ENCODE measurements at places on chromosomes 13 and 19.

GRCh38 chr19:42480335-42481095 is 37.8 kb upstream of the CXCL17 start:
- peak; percentile 14 for DNase-seq

- no peak for DNase-seq
Measured at GRCh38 chr19:29259153-29259552, 46.2 kb upstream of the UQCRFS1 start.

DNA sequence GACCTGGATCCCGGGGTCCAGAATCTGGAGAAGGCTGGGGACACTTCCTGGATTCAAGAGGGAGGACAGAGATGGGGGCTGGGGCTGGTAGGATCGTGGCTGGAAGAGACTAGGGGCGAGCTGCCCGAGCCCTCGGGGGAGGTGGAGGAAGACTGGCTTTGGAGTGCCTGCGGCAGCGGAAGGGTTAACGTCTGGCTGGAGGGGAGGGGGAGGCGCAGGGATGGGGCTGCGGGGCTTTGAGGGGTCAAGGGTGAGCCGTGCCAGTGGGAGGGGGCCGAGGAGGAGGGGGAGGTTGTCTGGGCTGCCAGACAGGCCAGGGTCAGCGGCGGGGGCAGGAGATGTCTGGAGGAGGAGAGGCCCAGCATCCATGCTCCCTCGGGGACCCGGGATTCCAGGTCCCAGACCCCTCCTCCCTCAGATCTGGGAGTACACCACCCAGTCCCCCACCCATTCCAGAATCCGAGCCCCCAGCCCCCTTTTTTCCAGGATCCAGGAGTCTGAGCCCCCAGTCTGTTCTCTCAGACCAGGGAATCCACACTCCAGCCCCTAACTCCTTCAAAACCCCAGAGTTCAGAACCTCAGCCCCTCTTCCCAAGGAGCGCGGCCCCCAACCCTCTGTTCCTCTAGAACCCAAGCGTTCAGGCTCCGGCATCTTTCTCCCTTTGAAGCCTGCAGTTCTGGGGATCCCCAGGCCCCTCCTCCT is 3.2 kb upstream of the SPACA6 start:
- no peak for DNase-seq

GRCh38 chr19:51098365-51099046 is 9.7 kb downstream of the CTU1 start:
- DNase-seq: no peak

DNA sequence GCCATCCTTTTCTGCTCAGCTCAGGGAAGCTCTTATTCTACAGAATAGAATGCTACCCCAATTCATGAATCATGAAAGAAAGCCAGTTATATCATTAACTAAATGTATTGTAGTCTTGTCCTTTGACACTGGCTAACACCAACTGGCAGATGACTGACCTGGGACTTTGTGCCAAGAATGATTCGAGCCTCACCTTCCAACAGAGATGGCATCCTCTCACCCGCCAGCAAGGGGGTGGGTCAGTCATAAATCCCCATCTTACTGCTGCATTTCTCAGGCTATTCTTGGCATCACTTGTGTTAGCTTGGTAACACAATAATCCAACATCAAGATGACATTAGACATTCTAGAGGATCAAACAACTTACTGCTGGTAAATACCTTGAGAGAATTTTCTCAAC is 1239.8 kb upstream of the MIR17HG start:
- no peak for DNase-seq

GRCh38 chr19:480016-480855 is 16.1 kb upstream of the MADCAM1 start:
- DNase-seq: no peak

- DNase-seq: no peak
Measured at GRCh38 chr13:27774169-27774568, 18.1 kb upstream of the GSX1 start.

DNA sequence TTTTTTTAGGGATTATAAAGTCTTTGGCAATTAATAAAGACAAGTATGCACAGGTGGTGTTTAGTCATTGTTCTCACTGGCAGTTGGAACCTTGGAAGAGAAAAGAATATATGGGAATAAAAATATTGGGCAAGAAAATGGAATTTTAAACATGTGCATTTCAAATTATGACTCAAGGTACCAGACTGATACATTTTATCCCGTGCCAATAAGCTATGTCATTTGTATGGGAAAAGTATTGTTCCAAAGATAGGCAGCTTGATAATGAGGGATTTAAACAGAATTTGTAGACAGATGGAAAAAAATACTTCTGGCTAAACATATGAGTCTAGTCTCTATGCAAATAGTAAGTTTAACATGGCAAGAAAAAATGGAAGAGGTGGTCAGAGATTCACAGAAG is 169.5 kb upstream of the UFM1 start:
- DNase-seq: no peak

DNA sequence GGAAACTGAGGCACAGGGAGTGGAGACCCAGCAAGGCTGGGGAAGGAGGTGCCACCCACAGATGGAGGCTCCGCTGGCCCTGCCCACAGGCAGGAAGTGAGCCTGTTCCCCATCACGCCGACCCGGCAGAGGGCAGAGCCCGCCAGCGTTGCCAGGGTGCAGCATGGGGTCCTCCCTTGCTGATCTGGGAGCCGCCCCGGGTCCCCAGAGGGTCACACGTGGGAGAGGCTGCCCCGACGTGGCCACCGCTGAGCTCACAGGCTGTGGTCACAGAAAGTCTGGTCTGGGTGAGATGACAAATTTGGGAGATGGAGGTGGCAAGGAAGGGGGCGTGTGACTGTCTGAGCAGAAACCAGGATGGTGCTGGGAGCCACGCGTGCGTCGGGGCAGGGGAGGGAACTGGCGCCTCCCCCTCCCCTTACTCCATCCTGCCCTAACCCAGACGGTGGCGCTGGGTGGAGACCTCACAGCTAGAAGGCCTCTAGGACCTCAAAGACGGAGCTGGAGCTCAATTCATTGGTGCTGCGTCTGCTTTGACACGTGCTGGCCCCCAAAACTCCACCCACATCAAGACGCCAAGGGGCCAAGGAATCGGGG is 7.7 kb downstream of the MEX3D start:
- DNase-seq: no peak

- DNase-seq: no peak
Measured at GRCh38 chr13:94662274-94662945, 49.9 kb downstream of the SOX21 start.

- DNase-seq: no peak
Measured at GRCh38 chr19:37899966-37900365, 6.4 kb downstream of the WDR87 start.

DNA sequence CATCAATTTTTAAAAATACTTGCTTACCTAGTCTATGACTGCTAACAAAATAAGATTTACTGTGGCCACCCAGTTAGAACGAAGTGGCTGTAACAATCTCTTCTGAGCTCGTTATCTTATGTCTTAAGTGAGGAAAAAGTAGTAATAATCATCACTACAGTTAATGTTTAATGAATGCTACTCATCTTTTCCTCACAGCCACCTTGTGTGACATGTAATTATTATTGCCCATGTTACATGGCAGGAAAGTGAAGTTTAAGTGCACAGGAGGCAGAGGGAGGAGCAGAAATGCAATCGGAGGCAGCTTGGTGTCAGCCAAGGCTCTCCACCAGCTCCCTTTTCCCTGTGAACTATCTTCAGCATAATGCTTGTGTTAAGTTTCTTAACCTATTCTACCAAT is 260.3 kb downstream of the B3GLCT start:
- no peak for DNase-seq

DNA sequence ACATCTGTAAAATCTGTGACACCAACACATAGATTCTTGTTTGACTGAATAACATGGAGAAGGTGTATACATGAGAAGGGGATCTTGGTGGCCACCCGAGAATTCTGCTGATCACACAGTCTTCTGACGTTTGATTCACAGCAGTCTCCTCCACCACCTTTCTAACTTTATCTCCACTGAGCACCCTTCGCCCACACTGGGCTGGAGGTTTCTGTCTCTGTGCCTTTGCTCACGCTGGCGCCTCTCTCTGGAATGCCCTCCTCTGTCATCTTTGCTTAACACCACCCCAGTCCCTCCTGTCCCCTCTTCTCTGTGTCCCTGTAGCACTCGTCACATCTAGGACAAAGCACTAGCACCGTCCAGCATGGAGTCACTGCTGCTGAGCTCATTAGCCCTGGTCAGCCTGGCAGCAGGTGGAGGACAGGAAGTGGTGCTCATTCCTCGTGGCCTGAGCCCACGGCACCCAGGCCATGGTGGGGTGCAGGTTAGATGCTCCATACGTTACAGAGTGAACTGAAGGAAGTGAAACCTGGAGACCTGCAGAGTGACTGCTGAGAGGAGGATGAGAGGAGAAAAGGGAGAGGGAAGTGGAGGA is 384.6 kb downstream of the UQCRFS1 start:
- DNase-seq: no peak

GRCh38 chr19:53102756-53103233 is 427 bp downstream of the ZNF160 start:
- no peak for DNase-seq

GRCh38 chr19:12789098-12789903 is 2.0 kb upstream of the JUNB start:
- DNase-seq: no peak

DNA sequence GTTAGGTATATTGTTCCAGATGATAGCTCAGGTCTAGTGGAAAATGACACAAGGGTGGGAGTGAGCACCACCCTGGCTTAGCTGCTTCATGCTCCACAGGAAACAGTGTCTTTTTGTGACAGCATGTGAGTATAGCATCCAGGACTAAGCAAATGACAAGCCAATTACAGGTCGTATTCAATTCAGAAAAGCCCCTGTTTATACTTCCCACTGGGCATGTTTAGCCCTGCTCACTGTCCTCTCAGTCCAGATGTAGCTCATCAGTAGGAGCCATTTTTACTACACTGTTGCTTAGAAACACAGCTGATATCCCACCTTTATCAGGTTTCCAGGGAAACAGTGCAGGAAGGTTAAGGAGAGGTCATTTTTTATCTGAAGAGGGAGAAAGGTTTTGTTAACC is 8.0 kb downstream of the ABHD13 start:
- DNase-seq: no peak

DNA sequence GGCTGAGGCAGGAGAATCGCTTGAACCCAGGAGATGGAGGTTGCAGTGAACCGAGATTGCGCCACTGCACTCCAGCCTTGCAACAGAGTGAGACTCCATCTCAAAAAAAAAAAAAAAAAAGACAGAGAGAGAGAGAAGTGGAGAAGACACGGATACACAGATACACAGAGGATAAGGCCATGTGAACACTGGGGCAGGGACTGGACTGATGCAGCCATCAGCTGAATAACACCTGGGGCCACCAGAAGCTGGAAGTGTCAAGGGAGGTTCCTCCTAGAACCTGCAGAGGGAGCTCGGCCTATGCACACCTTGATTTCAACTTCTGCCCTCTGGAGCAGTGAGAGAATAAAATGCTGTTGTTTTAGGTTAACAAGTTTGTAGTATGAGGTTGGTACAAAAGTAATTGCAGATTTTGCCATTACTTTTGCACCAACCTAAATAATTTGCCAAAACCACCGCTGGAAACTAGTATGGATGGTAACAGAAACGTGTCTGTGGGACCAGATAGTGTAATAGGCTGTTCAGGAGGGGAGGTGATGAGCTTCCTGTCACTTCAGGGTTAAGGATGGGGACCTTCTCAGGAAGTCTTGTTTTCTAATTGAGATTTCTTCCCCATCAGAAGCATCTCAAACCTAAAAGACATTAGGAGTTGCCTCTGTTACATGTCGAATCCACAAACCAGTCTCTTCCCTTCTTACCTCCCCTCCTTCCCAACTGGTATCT is 36.4 kb upstream of the IGSF23 start:
- DNase-seq: no peak

- DNase-seq: no peak
Measured at GRCh38 chr13:43058831-43059230, 35.4 kb downstream of the DNAJC15 start.

DNA sequence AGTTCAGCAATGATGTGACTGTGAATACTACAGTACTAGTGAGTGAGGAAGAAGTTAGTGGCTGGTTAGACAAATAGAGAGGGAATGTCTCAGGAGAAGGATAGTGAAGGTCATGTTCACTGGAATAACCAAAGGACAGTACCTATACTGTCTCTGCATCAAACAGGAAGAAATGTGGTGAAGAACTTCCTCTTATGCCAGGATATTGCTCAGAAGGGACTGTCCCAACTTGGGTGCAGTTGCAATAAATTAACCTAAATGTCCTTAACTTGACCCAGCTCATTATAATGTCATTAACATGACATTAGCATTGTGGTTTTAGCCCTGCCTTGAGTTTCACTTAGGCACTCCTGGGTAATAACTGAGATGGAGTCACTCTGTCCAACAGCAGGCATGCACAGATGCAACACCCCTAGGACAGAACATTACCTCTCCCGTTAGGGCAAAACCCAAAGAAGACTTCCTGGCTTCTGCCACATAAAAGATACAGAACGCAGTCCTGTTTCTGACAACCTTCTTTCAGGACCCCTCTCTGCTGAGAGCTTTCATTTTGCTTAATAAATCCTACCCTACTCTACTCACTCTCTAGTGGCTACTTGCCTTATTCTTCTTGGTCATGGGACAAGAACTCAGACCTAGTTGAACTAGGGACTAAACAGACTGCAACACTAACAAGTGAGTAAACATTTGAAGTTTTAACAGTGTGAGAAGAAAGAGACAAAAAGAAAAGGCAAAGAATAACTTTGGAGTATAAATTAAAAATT is 1591.6 kb upstream of the MIR17HG start:
- no peak for DNase-seq

DNA sequence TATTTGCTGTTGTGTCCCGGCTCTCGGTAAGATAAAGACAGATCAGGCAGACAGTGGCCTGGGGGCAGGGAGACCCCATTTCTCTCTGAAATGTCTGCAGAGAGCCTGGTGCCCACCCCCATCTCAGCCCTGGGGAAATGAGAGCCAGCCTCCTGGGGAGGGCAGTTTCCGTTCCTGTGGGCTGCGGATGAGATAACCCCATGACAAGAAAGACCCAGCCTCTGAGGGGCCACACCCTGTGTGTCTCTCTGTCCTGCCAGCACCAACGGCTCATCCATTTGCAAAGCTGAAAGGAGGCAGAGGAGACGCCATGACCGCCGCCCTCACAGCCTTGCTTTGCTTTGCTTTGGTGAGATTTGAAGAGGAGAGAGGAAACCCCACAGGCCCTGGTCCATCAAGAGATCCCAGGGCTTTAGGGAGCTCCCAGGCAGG is 28.1 kb upstream of the KIR3DL3 start:
- no peak for DNase-seq

GRCh38 chr13:28467034-28467433 is 27.9 kb downstream of the FLT1 start:
- DNase-seq: no peak

GRCh38 chr13:83692800-83693199 is 189.5 kb downstream of the SLITRK1 start:
- no peak for DNase-seq

GRCh38 chr13:81207636-81208035 is 866.7 kb upstream of the SPRY2 start:
- no peak for DNase-seq

GRCh38 chr19:18529782-18530181 is 7.9 kb upstream of the ELL start:
- no peak for DNase-seq

GRCh38 chr13:36445278-36445677 is 13.0 kb downstream of the CCNA1 start:
- no peak for DNase-seq

Measured in activated CD8-positive, alpha-beta memory T cell treated with anti-CD3 and anti-CD28 coated beads for 48 hours (primary cell).